ENCODE measurements at places on chromosomes 16 and 17.

DNA sequence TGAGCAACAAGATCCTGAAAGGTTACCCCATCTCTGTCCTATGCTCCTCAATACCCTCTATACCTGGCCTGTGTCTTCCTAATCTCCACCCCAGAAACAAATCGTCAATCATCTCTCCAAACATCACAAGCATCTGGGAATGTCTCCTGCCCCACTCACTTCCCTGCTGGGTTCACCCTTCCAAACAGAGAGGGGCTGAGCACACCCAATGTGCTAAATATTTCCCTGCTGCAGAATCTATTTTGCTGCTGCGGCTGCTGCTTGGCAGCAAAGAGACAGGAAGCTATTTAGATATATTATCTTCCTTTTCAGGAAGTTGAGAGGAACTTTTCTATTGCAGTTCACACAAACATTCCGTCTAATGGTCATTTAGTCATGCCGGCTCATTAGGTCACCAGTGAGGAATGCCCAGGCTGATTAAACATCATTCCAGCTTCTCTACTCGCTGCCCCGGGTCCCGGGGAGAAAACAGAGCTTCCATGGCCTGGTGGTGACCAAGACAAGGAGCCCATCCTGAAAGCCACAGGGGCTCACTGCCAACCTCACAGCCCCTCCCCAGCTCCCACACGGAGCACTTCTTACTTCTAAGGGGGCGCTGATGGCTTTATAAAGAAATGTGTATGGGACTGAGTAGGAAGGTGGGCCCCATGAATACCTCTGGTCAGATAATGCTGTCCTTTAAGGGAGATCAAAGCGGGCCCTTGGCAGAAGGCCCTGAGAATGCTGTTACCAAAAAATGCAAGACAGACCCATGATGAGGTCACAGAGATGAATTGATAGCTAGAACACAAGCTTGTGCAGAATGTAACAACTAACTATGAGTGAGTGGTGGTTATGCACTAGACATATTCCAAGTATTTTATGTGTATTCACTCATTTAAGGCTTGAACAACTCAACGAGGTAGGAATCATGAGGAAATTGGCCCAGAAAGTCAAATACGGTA, 218.3 kb downstream of the SOX9 start:
- ATAC-seq, result no peak

DNA sequence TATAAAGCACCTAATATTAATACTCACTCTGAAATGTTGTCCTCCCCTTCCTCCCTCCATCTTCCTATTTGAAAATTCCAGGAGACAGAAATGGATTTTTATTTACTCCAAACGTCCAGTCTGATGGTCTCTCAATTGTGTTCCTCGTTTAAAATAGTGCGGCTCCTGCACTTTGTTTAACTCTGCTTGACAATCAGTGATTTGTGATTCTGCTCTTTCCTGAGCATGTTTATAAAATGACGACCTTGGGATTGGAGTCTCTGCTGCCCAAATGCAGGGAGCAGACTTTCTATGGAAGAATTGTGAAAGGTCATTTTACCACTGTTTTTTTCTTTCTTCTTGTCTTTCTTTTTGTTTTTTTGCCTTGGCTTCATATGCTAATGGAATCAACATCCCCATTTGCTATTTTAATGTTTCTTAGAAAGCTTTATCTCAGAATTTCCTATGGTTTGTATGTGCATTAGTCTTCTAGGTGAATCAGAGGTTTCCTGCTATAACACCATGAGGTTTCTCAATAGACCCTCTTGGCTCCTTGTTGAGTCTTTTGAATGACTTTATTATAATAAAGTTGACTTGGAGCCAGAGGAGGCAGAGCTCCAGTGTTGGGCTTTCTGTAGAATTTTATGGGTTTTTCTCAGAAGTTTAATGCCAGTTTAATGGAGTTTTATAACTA, 376.5 kb downstream of the CDH11 start:
- ATAC-seq, result no peak

- ATAC-seq, result peak; percentile 30
Observed at GRCh38 chr17:47119746-47120520, 69.2 kb downstream of the CDC27 start.

DNA sequence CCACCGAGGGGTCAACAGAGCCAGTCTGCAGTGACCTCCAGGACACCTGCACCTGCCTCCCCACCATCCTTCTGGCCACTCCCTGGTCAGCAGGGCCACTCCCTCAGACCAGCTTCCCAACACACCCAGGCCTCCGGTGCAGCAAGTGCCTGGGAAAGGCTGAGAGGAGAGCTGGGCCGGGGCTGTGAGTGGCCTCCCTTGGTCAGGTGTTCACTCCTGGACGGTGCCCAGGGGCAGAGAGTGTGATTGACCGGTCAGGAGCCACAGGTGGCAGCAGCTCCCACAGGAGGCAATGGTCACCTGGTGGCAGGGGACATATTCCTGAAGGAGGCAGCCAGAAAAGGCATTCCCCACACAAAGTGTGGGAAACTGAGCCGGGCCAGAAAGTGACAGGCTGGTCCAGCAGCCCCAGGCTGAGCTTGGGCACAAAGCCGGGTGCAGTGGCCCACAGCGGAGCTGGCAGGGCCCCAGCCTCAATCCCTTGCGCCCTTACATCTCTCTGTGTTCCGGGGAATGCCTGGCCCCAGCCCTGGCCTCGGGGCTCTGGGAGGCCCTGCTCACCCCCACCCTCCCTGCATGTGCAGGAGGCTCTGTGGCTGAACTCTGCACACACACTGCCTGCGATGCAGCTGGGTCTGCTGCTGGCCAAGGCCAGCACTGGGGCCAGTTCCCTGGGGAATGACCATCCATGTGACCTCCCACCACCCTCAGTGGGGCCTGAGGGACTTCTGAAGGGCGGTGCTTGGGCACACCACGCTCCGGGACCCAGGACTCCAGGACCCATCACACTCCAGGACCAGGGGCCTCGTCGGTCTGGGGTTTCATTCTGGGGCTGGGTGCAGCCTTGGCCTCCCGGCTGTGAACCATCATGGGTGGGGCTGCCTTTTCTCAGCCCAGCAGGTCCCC, 1.2 kb upstream of the C17orf99 start:
- no peak for ATAC-seq

GRCh38 chr16:66944054-66944441, 8.7 kb downstream of the CES2 start:
- ATAC-seq, result no peak
